ENCODE measurements at places on chromosomes 2 and 18. TPM values are rescaled to one million over a fixed set of nuclear protein-coding genes. Genes with fewer than 3 reads are reported as not detected.

- H3K4me3 ChIP-seq, result no peak overlapping the region
- no peak for DNase-seq
- peaks cover 2% of the 10 kb centered on the region for H3K36me3 ChIP-seq
- H3K27me3 ChIP-seq, result no peaks in the 10 kb centered on the region
- no peak overlapping the region for H3K27ac ChIP-seq
- H3K4me1 ChIP-seq, result peaks cover 59% of the 10 kb centered on the region
Measured at GRCh38 chr2:176818617-176819016, 394.0 kb upstream of the HNRNPA3 start.

DNA sequence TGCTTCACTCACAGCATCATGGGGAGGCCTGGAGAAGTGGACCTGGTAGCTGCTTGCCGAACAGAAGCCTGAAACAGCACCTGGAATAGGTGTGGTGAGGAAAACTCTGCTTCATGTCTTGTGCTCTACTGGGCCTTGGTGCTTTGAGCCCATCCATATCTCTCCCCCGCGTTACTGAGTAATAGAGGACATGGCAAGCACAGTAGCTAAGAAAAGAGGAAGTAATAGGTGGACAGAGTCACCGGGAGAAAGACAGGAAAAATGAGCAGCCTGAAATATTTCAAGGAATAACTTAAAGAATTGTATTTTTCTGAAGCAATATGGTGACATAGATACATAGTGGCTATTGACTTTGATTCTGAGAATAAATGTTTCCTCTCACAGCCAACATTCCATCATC, 14.0 kb upstream of the HNMT start:
- H3K4me1 ChIP-seq, result peaks cover 5% of the 10 kb centered on the region
- H3K36me3 ChIP-seq, result no peaks in the 10 kb centered on the region
- H3K27ac ChIP-seq, result no peak overlapping the region
- H3K4me3 ChIP-seq, result no peak overlapping the region

- peaks cover 24% of the 10 kb centered on the region for H3K4me1 ChIP-seq
- no peak for DNase-seq
- H3K27me3 ChIP-seq, result no peaks in the 10 kb centered on the region
- H3K27ac ChIP-seq, result peak overlapping the region; percentile 47
Measured at GRCh38 chr2:70641263-70641784, 87.7 kb upstream of the TGFA start.

The RGPD8 gene
- 32.4 TPM for total RNA-seq

Measured in naive thymus-derived CD8-positive, alpha-beta T cell (primary cell).